DMS53 (cell line): ENCODE measurements at places on chromosomes 16 and 17.

DNA sequence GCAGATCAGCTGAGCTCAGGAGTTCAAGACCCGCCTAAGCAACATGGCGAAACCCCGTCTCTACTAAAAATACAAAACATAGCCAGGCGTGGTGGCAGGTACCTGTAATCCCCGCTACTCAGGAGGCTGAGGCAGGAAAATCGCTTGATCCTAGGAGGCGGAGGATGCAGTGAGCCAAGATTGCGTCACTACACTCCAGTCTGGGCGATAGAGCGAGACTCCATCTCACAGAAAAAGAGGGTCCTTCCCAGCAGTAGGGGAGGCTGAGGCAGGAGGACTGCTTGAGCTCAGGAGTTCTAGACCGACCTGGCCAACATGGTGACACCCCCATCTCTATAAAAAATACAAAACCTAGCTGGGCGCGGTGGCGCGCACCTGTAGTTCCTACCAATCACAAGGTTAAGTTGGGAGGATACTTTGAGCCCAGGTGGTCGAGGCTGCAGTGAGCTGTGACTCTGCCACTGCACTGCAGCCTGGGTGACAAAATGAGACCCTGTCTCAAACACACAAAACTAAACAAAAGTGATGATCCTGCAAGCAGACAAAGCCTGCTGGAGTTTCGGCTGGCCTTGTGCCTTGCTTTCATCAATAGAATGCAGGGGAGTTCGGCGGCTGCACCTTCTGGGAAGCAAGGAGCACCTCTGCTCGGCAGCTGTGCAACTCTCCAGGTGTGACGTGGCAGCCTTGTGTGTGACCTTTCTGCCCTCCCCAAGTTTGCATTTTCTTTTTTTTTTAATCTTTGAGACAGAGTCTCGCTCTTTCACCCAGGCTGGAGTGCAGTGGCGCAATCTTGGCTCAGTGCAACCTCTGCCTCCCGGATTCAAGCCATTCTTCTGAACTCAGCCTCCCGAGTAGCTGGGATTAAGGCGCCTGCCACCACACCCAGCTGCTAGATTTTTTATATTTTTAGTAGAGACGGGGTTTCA is 12.4 kb upstream of the YWHAE start:
- no peak for DNase-seq

DNA sequence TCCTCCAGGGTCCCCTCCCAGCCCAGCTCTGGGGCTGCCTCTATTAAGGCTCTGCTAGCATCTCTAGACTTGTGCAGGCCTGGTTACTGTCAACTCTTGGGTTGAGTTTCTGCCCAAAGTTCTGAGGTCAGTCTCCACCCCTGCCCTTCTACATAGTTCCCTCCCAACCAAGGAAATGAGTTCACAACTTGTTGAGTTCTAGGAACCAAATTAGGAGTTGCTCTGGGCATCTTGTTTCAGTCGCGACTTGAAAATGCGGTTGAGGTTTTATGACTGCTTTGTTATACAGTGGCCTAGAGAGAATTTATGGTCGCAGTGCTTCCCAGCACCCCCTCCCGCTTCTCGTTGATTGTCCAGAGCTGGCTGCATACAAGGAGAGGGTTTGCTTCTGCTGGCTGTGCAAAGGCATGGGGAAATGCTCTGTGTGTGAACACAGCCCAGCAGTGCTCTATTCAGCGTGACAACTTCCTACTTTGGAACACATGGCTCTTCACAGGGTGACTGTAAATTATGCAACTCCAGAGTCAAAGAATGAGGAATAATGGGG is 20.2 kb downstream of the GNAO1 start:
- no peak for DNase-seq

DNA sequence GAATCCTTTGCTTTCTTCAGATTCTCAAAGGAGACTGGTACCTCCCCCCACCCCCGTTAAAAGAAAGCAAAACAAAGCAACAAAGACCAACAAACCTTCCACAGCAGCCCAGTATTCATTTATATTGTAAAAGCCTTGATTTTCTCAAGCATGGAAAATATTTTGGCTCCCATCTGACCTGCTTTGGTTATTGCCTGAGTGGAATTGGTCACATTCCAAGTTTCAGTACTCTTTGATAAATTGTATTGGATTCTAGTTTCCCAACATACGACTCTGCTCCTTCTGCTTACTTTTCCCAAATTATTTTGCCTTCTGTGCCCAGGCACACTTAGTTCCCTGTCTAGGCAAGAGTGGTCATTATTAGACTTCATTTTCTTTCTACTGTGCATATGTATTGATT is 1.3 kb downstream of the ABCC11 start:
- DNase-seq, result no peak

DNA sequence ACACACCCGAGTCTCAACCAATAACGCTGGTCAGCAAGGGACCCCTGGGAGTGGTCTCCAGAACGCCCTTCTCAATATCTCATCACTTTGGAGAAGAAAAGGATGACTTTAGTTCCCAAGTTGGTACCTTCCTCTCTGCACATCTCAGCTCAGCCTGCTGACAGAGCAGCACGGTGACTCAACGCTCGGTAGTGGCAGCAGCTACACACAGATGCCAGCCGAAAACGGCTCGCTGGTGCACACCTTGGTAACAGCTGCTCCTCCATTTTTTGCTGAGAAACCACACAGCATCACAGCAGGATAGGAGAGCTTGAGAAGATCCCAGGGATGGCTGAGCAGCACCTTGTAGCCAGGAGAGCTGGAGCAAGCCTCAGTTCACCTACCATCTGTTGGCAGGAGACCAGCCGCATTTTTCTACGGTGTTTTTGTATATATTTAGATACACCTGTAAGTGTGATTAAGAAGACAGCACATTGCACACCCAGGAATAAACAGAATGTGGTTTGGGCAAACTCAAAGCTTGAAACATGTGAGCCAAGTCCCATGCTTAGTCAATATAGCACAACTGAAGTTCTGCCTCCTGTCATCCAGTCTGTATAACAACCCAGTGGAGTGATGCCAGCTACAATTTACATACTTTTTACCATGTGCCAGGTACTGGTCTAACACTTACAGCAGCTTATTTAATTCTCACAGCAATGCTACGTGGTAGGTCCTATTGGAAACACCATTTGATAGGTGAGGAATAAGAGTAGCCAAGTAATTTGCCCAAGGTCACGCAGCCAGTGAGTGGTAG is 83.8 kb upstream of the ERCC4 start:
- no peak for DNase-seq

- no peak for DNase-seq
Measured at GRCh38 chr17:38463451-38463858, 35.2 kb downstream of the ARHGAP23 start.
